ENCODE measurements at places on chromosomes 12 and 14. TPM values are rescaled to one million over a fixed set of nuclear protein-coding genes. Genes with fewer than 3 reads are reported as not detected.

Gene BEST3
- not detected for total RNA-seq

Gene TPCN1
- 8.4 TPM for total RNA-seq

DNA sequence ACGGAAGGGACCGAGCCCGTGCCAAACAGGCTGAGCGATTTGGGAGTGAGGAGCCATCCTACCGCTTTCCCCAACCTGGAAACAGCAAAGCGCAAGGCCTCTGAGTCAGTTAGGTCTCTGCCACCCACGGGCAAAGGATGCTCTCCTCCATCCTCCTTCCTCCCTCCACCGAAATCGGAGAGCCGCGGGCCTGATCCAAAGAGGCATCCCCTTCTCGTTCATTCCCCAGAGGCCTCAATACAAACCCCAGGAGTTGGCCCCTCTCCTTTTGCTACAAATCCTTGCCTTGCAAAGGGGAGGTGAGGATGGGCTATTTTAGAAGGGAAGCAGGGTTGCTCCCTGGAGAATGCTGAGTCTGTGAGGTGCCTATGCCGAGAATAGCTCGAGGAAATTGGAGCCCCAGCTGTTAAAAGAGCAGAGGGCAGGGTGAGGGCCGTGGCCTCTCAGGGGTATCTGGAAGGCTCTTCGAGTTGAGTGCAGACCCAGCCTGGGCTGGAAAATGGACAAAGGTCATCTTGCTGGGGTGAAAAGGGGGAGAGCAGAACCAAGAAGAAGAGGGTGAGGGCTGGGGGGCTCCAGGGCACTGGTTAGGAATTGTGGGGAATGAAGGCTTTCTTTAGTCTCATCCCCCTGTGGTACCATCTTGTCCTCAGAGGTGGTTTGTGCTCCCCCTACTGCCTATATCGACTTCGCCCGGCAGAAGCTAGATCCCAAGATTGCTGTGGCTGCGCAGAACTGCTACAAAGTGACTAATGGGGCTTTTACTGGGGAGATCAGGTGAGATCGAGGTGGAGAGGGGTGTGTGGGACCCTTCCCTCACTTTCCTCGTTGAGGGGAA lies 1.1 kb downstream of the TPI1 start:
- peak overlapping the region; percentile 61 for H3K27ac ChIP-seq
- peaks cover 19% of the 10 kb centered on the region for H3K27me3 ChIP-seq
- H3K4me3 ChIP-seq = peak overlapping the region; percentile 92
- H3K4me1 ChIP-seq = peaks cover 29% of the 10 kb centered on the region
- H3K36me3 ChIP-seq = peaks cover 42% of the 10 kb centered on the region
- no peak for DNase-seq

DNA sequence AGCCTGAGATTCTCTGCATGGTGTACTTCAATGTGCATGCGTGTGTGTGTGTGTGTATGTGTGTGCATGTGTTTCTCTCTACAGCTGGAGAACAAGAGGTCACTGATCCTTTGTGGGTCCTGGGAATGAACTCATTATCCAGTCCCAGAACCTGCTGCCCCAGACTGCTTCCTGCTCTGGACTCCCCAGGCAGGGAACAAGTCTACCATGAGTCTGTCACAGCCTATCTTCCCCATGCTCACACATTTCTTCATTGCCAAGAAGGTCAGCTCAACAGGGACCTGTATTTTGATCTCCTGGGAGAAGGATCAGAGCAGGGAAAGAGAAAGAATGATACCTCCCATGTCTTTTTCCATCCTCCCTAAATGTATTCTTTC lies 2.9 kb upstream of the AGAP2 start:
- DNase-seq = no peak
- no peak overlapping the region for H3K4me3 ChIP-seq
- peaks cover 16% of the 10 kb centered on the region for H3K36me3 ChIP-seq

GRCh38 chr12:68775121-68775630 lies 29.2 kb downstream of the SLC35E3 start:
- no peak for DNase-seq
- H3K27me3 ChIP-seq = peaks cover 4% of the 10 kb centered on the region
- H3K36me3 ChIP-seq = no peaks in the 10 kb centered on the region
- peaks cover 10% of the 10 kb centered on the region for H3K4me1 ChIP-seq
- H3K4me3 ChIP-seq = no peak overlapping the region
- no peak overlapping the region for H3K27ac ChIP-seq

GRCh38 chr12:56165369-56165768 lies 7.2 kb downstream of the MYL6 start:
- peaks cover 36% of the 10 kb centered on the region for H3K27me3 ChIP-seq
- DNase-seq = no peak

GRCh38 chr14:92309968-92310530 lies 12.9 kb upstream of the SLC24A4 start:
- H3K36me3 ChIP-seq = no peaks in the 10 kb centered on the region
- peaks cover 5% of the 10 kb centered on the region for H3K27me3 ChIP-seq
- DNase-seq = no peak
- peaks cover 4% of the 10 kb centered on the region for H3K4me1 ChIP-seq

Gene KRT77
- not detected for total RNA-seq

- H3K27ac ChIP-seq = no peak overlapping the region
- H3K36me3 ChIP-seq = no peaks in the 10 kb centered on the region
- DNase-seq = no peak
- H3K4me3 ChIP-seq = no peak overlapping the region
- peaks cover 30% of the 10 kb centered on the region for H3K4me1 ChIP-seq
Observed at GRCh38 chr14:96512602-96513397, 10.6 kb downstream of the PAPOLA start.

GRCh38 chr14:98501836-98502235 lies 770.2 kb downstream of the BCL11B start:
- peaks cover 6% of the 10 kb centered on the region for H3K4me1 ChIP-seq
- no peak overlapping the region for H3K27ac ChIP-seq
- no peaks in the 10 kb centered on the region for H3K27me3 ChIP-seq

Gene HOTAIR
- 1.4 TPM for total RNA-seq

DNA sequence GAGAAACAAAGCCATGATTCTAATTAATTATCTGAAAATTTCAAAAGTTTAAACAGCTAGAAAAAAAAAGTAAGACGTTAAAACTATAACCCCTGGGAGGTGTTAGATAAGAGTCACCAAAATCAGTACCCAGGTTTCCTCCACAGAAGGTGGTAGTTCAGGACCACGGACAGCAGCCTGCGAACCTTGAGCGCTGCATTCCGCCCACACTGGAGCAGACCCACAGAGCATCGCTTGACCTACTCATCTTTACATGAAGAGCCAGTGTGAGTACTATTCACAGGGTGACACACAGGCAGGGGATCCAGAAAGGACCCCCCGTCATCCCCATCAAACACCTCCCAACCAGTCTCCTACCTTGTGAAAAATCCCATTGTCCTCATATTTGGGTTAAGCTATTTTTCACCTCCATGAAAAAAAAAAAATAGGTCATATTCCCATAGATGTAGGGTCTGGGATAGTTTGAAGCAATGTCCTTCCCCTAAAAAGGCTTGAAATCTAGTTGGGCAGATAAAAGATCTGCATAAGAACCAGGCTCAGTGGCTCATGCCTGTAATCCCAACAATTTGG lies 8.8 kb upstream of the CHGA start:
- peak; percentile 30 for DNase-seq
- H3K27me3 ChIP-seq = peaks cover 3% of the 10 kb centered on the region
- no peak overlapping the region for H3K27ac ChIP-seq
- H3K4me3 ChIP-seq = no peak overlapping the region

Gene KLRC3
- total RNA-seq = not detected

DNA sequence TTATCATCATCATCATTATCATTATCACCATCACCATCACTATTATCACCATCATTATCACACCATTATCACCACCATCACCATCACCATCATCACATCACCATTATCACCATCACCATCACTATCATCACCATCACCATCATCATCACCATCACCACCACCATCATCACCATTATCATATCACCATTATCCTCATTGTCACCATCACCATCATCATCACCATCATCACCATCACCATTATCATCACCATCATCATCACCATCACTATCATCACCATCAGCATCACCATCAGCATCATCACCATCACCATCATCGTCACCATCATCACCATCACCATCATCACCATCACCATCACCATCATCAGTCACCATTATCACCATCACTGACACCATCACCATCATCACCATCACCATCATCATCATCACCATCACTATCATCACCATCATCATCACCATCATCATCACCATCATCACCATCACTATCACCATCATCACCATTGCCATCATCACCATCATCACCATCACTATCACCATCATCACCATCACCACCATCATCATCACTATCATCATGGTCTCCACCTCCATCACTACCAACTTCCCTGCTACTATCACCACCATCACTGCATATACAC lies 20.2 kb upstream of the GALNT9 start:
- no peak overlapping the region for H3K27ac ChIP-seq
- no peak overlapping the region for H3K4me3 ChIP-seq
- peaks cover 5% of the 10 kb centered on the region for H3K27me3 ChIP-seq
- H3K4me1 ChIP-seq = no peaks in the 10 kb centered on the region

GRCh38 chr14:79483477-79484388 lies 727.6 kb downstream of the DIO2 start:
- H3K36me3 ChIP-seq = no peaks in the 10 kb centered on the region
- peaks cover 7% of the 10 kb centered on the region for H3K4me1 ChIP-seq
- no peak overlapping the region for H3K27ac ChIP-seq
- H3K4me3 ChIP-seq = no peak overlapping the region

DNA sequence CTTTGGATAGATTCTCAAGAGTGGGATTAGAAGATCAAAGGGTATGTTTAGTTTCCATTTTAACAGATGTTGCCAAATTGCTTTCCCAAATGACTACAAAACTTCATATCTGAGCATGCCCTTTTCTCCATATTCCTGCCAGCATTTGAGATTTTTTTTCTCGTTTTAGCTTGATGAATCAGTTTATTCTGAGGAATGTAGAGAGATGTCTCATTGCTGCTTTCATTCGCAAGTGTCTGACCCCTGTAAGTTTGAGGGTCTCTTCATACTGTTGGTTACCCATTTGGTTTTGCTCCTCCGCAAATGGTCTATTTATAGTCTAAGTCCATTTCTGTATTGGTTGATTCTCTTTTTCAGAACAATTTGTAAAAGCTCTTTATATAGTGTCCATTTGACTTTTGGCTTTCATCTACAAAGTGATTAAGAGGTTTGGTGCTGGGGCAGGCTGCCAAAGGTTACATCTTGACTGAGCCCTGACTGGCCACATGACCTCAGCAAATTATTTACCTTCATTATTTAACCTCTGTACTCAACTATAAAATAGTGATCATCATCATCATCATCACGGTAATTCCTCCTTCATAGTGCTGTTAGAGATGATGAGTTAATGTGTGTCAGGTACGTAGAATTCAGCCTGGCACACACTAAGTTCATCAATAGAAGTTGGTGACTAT lies 33.6 kb downstream of the HCAR2 start:
- peaks cover 2% of the 10 kb centered on the region for H3K27me3 ChIP-seq
- H3K4me3 ChIP-seq = no peak overlapping the region
- DNase-seq = no peak
- H3K27ac ChIP-seq = no peak overlapping the region
- no peaks in the 10 kb centered on the region for H3K36me3 ChIP-seq

DNA sequence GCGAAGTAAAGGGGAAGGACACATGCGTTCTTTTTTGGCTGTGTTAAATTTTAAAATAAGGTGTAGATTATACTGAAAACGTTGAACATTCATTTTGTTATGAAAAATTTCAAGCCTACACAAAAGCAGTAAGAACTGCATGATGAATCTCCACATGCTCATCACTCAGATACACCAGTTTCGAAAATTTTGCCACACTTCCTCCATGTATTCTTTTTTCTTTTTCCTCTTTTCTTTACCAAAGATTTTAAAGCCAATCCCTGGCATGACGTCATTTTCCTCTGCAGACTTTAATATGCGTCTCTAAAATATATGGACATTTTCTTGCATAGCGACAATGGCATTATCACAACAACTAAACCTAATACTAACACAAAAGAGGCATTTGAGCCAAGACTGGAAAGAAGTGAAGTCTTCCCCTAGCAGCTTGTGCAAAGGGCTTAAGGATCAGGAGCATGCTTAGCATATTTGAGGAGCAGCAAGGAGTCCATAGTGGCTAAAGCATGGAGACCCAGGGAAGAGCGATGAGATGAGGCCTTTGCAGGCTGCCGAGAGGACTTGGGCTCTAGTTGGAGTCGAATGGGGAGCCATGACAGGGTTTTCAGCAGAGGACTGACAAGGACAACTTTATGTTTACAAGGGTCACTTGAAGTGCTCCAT lies 111.9 kb downstream of the ERC1 start:
- no peak overlapping the region for H3K4me3 ChIP-seq
- peaks cover 11% of the 10 kb centered on the region for H3K4me1 ChIP-seq
- no peaks in the 10 kb centered on the region for H3K27me3 ChIP-seq
- H3K27ac ChIP-seq = no peak overlapping the region

DNA sequence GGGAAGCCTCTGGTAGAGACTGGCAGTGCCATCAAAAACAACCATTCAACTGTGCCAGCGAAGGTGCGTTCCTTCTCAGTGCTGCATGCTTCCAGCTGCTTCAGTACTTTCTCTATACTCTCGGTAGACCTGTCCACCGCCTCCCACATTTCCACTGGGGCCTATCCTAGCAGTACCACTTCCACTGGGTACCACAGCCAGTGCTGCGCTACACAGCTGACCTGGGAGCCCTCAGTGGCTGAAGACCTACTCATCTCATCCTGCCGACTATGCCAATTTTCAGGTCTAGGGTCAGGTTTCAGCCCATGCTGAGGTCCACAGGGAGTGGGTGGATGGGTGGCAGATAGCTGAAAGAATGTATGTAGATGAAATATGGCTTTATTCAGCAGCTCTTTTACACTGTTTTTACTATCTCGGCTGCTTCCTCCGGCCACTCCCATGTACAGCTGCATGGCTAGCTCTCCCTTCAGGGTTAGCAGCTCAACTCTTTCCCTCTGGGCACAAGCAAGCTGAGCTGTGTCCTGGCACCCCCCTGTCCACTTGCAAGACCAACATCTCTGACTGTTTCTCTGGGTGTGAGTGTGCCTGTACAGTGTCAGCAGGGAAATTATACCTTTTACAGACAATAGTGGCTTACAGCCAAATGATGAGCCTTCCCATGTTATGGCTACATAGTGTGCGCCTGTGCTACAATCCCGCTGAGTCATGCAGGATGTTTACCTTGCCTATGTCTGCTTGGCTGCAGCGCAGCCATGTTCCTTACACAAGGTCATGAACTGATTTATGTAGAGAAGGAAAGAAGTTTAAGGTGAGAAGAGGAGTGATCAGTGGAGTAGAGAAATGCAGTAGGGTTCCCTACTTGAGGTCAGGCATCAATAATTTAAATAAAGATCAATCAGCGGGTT lies 125.7 kb upstream of the DDHD1 start:
- DNase-seq = no peak
- no peaks in the 10 kb centered on the region for H3K27me3 ChIP-seq
- H3K4me3 ChIP-seq = no peak overlapping the region

DNA sequence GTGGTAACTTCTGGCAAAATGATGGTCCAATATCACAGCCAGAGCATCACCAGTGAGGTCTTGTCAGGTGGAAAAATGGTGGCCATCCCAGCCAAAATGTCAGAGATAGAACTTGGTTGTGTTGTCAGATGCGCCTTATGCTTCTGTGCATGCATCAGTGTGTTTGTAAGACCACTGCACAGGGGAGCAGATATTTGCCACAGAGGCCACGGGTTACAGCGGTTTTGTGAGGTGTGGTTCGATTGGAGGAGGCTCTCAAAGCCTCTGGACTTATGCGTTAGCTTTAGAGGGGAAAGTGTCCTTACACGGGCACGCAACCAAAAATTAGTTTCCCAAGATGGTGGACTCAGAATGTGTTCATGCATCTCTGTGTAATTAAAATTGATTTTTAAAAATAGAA lies 243.8 kb downstream of the ADGRD1 start:
- H3K27me3 ChIP-seq = peaks cover 6% of the 10 kb centered on the region
- no peak for DNase-seq
- no peak overlapping the region for H3K4me3 ChIP-seq
- peaks cover 4% of the 10 kb centered on the region for H3K4me1 ChIP-seq

Gene ZFHX2
- 12.7 TPM for total RNA-seq

Gene COPS7A
- total RNA-seq = 25.1 TPM

GRCh38 chr12:93783832-93784231 lies 106.7 kb downstream of the CRADD start:
- no peak overlapping the region for H3K27ac ChIP-seq
- H3K27me3 ChIP-seq = no peaks in the 10 kb centered on the region
- no peak for DNase-seq
- no peaks in the 10 kb centered on the region for H3K4me1 ChIP-seq
- H3K4me3 ChIP-seq = no peak overlapping the region
